Hypothalamus (tissue), 51 donors: ENCODE measurements at places on chromosomes 3 and 15.

- DNase-seq: no peak
Measured at GRCh38 chr3:32758375-32758753, 59.4 kb upstream of the TRIM71 start.

GRCh38 chr3:45244356-45244755 is 18.3 kb upstream of the TMEM158 start:
- no peak for DNase-seq

DNA sequence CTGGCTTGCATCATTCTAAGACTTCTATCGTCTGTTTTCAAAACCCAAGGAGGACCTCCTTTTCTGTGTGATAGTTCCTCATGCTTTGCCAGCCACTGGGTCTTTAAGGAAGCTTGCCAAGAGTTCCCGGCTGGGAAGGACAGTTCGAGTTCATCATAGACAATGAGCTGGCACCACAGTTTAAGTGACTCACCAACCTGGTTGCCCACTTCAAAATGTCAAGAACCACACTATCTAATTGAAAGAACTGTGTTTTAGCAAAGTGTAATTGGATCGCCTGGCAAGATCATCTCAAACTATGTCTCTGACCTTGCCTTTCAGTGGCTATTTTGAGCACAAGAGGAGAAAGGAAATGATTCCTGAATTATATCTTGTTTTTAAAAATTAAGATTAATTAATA is 27.9 kb downstream of the SOX2 start:
- DNase-seq: no peak

- no peak for DNase-seq
Measured at GRCh38 chr15:100031665-100032357, 298.6 kb upstream of the LYSMD4 start.

DNA sequence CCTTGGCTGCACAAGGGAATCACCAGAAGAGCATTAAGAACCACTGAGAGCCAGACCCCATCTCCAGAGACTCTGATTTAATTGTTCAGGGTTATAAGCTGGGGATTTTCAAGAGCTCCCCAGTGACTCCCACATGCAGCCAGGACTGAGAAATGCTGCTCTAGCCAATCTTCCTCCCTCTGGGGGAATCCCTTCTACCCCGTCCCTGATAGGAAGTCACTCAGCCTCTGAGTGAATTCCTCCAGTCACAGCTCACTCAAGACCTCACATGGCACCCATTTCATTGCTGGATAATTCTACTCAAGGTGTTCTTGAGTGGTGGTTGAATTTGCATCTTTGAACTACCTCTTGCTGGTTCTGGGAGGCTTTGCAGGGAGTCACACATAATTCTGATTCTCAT is 10.7 kb downstream of the CCR3 start:
- DNase-seq: no peak

DNA sequence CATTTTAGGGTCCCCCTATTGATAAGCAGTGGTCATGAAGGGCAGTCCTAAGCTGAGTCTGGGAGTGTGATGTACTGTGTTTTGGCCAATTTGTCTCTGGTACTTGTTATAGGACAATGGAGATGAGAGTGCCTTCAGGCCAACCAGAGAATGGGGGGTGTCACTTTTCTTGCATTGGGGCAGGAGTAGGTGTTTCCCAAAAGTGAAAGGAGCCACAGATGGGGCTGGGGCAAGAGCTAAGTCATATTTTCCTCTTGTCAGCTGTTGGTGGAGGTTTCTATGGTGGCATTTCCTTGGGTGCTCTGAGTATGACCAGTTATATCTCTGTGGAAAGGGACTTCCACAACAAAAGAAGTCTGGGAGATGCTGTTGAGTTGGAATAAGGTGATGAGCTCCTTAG is 24.7 kb upstream of the BSN start:
- no peak for DNase-seq

DNA sequence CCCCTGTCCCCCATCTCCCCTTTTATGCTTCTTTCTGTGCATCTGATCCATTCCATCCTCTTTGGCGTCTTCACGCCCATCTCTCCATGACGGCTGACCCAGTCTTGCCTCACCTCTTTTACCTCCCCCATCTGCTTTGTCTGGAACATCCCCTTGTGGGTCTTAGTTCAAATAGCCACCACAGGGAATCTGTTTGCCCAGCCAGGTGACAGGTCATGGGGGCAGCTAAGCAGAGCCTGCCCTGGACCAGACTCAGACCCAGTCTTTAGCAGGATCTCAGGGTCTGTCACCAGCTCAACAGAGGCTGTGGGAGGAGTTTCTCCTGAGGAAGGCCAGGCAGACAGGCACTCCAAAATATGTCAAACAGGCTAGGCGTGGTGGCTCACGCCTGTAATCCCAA is 28.1 kb downstream of the COLQ start:
- DNase-seq: no peak

GRCh38 chr3:116815321-116815720 is 105.7 kb downstream of the TUSC7 start:
- DNase-seq: no peak

- DNase-seq: no peak
Measured at GRCh38 chr15:41513506-41514227, at the start of gene LTK. TSS of gene LTK (minus strand) at chr15:41513827. CDS start at chr15:41513709, 118 bp downstream.

- no peak for DNase-seq
Measured at GRCh38 chr3:121998611-121999473, 23.2 kb downstream of the ILDR1 start.

DNA sequence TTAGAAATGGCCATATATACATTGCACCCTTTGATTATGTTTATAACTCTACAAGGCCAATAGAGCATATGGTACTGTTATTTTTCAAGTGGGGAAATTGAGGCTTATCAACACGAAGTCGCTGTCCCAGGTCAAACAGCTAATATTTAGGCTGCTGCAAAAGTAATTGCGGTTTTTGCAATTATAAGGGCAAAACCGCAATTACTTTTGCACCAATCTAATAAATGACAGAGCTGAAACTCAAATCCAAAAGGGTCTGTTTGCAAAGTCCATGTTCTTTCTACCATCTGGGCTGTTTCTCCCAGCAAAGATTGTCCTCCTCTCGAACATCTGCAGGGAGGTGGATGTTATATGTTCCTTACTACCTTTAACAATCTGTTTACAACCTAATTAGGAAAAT is 147.2 kb downstream of the CADPS start:
- DNase-seq: no peak

- no peak for DNase-seq
Measured at GRCh38 chr3:153099131-153099530, 62.9 kb upstream of the RAP2B start.

GRCh38 chr15:71202712-71203111 is 87.4 kb downstream of the THSD4 start:
- no peak for DNase-seq

- no peak for DNase-seq
Measured at GRCh38 chr3:3998140-3998922, 199.1 kb downstream of the LRRN1 start.

- DNase-seq: no peak
Measured at GRCh38 chr15:82750831-82751180, 41.1 kb upstream of the AP3B2 start.

GRCh38 chr15:45670091-45670490 is 35.3 kb downstream of the SQOR start:
- no peak for DNase-seq

GRCh38 chr3:186368717-186369116 is 6.7 kb upstream of the DGKG start:
- DNase-seq: no peak

DNA sequence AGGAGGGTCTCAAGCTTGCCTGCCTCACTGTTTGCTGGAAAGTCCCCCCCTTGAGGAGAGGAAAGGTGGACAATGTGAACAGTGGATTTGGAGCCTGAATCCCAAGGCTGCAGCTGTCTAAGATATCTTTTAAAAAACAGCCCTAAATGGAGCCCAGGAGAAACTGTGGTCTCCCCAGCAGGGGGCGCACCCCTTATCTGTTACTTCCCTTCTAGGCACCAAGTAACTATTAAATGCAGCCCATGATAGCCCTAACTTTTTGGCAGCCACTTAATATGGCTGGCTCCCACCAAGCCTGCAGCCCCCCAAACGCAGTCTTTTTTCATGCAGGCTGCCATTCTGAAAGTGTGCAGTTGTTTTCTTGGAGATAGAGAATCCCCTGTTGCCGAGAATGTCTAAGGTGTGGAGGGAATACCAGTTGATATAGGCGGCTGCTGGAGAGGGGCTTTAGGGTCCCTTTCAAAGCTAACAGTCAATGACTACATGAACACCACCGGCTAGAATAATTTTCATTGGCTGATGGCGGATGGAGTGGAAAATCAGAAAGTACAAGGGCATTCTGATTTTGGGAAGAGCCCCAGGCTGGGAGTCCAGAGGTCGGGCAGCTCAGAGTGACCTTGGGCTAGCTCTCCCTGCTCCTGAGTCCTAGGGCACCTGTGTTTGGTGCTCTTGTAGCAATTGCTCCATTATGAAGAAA is 1.3 kb downstream of the RHCG start:
- no peak for DNase-seq

DNA sequence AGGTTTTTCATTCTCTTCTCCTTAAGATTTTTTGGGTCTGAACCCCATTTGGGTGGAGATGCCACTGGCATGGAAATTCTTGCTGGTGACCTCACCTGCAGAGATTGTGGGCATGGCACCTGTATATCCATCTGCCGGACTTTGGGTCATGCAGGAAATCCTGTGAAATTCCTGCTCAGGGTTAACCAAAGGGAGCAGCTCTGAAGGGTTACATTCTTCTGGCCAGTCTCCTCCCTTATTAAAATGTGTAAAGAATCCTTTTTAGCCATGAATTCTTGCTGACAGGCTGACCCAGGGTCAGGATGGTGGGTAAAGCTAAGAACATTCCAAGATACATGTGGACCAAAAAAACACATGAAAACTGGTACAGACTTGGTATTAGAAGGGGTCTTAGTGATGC is 27.4 kb downstream of the ARHGEF26 start:
- DNase-seq: no peak

DNA sequence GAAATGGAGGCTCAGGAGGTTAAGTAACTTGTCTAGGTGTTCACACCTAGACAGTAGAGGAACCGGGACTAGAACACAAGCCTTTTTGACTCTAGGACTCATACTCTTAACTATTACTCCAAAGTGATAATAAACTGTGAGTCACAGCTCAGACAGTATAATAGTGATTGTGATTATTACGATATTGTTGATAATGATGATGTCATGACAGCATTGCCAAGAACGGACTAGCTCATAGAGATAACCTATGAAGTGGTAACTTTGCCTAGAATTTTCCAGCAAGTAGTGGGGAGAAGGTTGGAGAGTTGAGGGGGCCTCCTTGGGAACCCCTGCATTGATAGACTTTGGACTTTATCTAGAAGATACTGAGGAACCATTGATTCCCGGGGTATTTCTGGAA is 34.0 kb downstream of the STARD5 start:
- no peak for DNase-seq

DNA sequence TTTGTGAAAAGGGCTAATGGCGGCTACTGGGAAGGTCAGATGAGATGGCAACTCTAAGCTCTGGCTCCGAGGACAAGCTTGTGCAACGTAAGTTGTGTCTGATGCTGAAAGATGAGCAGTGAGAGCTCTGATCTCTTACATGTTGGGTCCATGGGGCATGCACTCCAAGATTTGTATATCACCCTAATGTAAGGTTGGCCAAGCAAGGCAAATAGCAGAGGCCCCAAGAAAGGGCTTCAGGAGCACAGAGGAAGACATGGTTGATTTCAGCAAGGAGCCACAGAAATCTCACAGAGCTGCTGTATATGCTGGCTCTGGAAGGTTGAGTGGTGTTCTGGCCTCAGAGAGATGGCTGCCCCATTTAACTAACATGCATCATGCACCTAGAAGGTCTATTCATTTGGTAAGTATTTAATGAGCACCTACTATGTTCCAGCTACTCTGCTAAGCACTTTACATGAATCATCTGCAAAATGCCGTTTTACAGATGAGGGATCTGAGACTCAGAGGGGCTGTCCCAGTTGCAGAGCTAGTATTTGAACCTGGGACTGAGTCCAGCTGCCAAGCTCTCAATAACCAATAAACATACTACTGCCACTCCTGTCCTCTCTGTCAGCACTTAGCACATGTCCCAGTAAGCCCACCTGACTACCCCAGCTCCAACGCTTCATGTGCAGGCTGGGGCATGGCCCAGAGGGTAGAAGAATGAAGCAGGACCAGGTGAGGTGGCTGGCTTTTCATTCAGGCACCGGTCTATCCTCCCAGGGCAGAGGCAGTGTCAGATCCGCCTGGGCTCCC is 27.8 kb upstream of the ATP2B2 start:
- no peak for DNase-seq

- DNase-seq: no peak
Measured at GRCh38 chr3:57820479-57820878, 64.4 kb downstream of the SLMAP start.

GRCh38 chr3:42780892-42781700 is 8.0 kb upstream of the CCDC13 start:
- no peak for DNase-seq

GRCh38 chr3:139534992-139535879 is 4.3 kb downstream of the RBP1 start:
- no peak for DNase-seq

- no peak for DNase-seq
Measured at GRCh38 chr15:94186770-94187331, 44.5 kb upstream of the MCTP2 start.

DNA sequence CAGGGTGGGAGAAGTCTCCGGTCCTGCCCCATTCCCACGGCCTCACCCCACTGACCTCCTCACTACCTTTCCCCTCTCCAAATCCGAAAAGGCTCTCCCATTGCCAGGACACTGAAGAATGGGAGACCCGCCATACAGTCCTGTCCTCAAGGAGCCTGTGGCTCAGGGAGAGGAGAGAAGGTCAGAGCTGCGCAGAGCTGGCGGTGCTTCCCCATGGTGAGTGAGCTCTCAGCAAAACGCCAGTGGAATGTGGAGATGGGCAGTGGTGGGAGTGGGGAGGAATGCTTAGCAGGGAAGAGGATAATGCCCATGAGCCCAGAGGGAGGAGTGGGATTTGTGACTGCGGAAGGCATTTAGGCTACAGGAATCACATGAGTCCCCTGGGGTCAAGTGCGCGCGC is 20.1 kb downstream of the FAM43A start:
- no peak for DNase-seq

DNA sequence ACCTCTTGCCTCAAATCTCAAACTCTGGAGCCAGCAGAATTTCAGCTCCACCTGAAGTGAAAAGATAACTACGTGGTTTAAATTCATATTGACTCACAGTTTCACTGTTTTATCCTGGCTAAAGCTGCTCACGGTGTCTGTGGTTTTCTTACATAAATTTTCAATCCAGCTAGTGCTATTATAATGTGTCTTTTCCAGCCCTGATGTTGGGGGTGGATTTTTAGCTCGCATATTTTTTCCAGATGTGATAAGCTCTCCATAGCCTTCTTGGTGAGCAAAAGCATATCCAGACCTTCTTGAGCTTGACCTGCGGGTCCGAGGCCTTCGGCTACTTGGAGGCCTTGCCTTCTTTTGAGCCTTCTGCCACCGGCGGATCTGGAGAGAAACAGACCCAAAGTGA is 239.3 kb downstream of the DTWD1 start:
- DNase-seq: no peak

DNA sequence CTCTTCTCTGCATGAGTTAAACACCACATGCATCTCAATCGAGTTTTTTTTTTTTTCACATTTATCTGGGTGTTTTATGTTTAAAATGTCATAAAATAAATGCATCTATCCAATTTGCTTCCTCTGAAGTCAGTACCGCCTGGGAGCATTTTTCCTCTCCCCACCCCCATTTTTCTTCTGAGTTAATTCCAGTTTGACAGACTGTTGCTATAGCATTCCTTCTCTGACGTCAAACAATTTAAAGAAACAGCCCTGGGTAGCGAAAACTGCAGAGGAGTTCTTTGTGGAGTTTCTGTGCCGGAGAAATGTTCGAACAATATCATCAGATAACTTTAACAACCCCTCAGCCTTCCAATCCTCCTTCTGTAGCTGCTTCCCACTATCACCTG is 900 bp upstream of the GNB4 start:
- DNase-seq: no peak

GRCh38 chr3:16587681-16588060 is 17.6 kb downstream of the DAZL start:
- DNase-seq: no peak

- peak; percentile 20 for DNase-seq
Measured at GRCh38 chr3:24496529-24497482, 2.2 kb upstream of the THRB start.
